ENCODE measurements at places on chromosomes 4 and X. TPM values are rescaled to one million over a fixed set of nuclear protein-coding genes. Genes with fewer than 3 reads are reported as not detected.

Gene RS1
- total RNA-seq = not detected

Gene ZCCHC12
- total RNA-seq = 0.07 TPM

Gene LANCL3
- total RNA-seq = 0.99 TPM

Gene MAGEA12
- not detected for total RNA-seq

Gene CT45A2
- total RNA-seq = not detected

Gene ZIC3
- total RNA-seq = not detected

Gene RBM46
- not detected for total RNA-seq

Gene SPIN4
- 2.2 TPM for total RNA-seq

Gene LRPAP1
- 145 TPM for total RNA-seq

Gene COL25A1
- 0.14 TPM for total RNA-seq

Gene AVPR2
- total RNA-seq = not detected

Gene GLRA3
- total RNA-seq = not detected

Gene ODAPH
- total RNA-seq = not detected

Gene CTSO
- 12.1 TPM for total RNA-seq

Gene NEXMIF
- total RNA-seq = under 0.01 TPM

Gene MAGEA11
- total RNA-seq = not detected

Gene BEND2
- not detected for total RNA-seq

Gene TMEM271
- not detected for total RNA-seq

Gene NSG1
- 33.4 TPM for total RNA-seq

Gene FRAS1
- total RNA-seq = 26.8 TPM

Gene BMX
- total RNA-seq = 209 TPM

Gene IL2
- total RNA-seq = not detected

Gene SLC10A4
- total RNA-seq = not detected

Gene CCDC160
- total RNA-seq = not detected

Gene MAGEB16
- total RNA-seq = not detected

Gene CYLC1
- not detected for total RNA-seq

Gene SLC35A2
- 13.5 TPM for total RNA-seq

Gene FAM53A
- 2.0 TPM for total RNA-seq

Gene PABPC1L2A
- total RNA-seq = not detected

Gene TMPRSS11B
- total RNA-seq = not detected

Gene RASGEF1B
- total RNA-seq = 0.95 TPM

Gene GPR34
- total RNA-seq = not detected

Gene TAB3
- total RNA-seq = 6.1 TPM

Gene CABS1
- not detected for total RNA-seq

Gene ARX
- not detected for total RNA-seq

Gene FGF5
- total RNA-seq = 0.32 TPM

Gene MAP7D2
- total RNA-seq = 0.04 TPM

Gene KIAA1210
- total RNA-seq = not detected

Gene GRIA3
- not detected for total RNA-seq

Gene DIPK2B
- 3.6 TPM for total RNA-seq

Gene COQ2
- 29.8 TPM for total RNA-seq

Gene F8
- 1.6 TPM for total RNA-seq

Gene DNASE1L1
- total RNA-seq = 134 TPM

Gene HTN1
- not detected for total RNA-seq

Gene SHOX
- total RNA-seq = not detected

Gene GPR50
- total RNA-seq = not detected

Gene TRPC5OS
- total RNA-seq = not detected

Gene SPIN2A
- total RNA-seq = 0.21 TPM

Gene SSX1
- total RNA-seq = not detected

Gene ANK2
- total RNA-seq = 0.18 TPM

Gene ADGRA3
- 36.5 TPM for total RNA-seq

Gene IL2RG
- total RNA-seq = not detected

Gene SAGE1
- total RNA-seq = not detected

Gene CT45A6
- not detected for total RNA-seq

Gene EREG
- not detected for total RNA-seq

Data from pulmonary artery endothelial cell (primary cell).